ENCODE measurements at places on chromosomes 1 and 21. TPM values are rescaled to one million over a fixed set of nuclear protein-coding genes. Genes with fewer than 3 reads are reported as not detected.

RAB3B gene
- 35.9 TPM for total RNA-seq

ETS2 gene
- total RNA-seq, result 40.7 TPM

MTARC2 gene
- total RNA-seq, result 8.9 TPM

CD58 gene
- 25.4 TPM for total RNA-seq

TMCC2 gene
- total RNA-seq, result 12.7 TPM
